ENCODE measurements at places on chromosomes 5 and 9.

DNA sequence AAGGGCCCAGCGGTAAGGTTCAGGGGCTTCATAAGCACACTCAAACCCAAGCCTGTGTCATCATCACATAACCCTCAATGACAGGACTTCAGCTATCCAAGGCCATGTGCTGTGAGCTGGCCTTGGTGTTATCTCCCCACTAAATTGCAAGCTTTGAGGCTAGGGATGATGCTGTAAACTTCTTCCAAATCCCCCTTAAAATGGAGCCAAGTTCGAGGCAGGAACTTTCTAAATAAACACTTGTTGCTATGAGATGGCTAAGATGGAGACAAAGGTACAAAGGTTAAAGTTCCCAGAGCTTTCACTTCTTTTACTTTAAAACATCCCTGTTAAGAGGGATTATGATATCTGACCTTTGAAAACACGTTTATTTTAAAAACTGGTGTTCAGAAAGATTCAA lies 123.6 kb downstream of the MYO10 start:
- DNase-seq, result no peak

DNA sequence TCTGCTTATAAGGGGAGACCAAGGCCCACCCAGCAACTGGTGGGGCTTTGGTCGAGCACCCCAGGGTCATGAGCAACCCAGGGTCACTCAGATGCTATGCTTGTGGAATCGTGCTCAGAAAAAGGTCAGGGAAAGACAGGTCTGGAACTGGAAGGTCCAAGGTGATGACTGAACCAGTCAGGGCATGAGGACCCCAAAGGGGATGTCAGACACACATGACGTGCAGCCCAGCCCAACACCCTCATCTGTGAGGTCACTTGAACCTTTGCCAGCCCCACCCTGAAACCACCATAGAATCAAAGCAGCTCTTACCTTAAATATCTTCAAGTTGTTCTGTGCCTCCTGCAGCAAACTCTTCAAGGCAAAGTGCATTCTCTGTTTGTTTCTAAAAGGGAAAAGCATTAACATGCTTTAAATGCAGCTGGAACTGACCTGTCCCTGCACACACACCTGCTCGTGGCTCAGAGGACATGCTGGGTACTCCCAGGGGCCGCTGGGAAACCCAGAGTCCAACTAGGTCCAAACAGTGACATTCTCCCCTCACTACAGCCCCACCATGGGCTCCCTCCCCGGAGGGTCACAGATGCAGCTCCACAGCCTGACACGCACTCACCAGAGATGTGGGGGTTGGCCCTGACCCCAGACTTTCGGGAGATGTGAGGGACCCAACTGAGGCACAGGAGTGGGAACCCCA lies 29.4 kb downstream of the IPPK start:
- DNase-seq, result no peak

DNA sequence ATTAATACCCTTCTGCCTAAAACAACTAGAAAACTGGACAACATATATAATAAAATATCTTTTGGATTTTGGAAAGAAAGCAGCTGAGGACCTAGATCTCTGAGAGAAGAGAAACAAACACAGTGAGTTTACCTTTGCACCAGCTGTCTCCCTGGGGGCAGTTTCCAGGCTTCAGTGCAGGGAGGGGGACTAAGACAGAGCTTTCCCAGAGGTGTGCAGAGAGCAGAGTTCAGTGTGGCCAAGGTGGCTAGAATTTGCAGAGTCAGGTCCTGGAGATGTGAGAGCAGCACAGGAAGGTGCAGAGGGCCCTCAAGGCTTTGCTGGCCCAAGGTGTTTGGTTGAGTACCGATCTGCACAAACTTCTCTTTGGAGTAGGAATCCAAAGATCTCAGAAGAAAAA lies 26.3 kb upstream of the PTPDC1 start:
- DNase-seq, result no peak

GRCh38 chr9:8208465-8208864 lies 408.9 kb upstream of the DMAC1 start:
- no peak for DNase-seq

DNA sequence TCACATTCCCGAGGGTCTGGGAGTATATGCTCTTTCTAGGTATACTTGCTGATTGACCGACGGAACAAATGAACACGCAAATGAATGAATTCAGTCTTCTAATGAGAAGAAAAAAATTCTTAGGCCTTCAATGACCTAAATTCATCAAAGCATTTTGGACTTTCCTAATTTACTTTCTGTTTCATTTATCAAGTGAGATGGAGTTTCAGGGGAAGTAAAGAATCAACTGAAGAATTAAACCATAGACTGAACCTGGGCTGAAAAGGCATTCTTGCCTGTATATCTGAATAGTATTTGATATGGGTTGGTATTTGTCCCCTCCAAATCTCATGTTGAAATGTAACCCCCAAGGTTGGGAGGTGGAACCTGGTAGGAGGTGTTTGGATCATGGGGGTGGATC lies 64.1 kb downstream of the ZFAND5 start:
- no peak for DNase-seq

DNA sequence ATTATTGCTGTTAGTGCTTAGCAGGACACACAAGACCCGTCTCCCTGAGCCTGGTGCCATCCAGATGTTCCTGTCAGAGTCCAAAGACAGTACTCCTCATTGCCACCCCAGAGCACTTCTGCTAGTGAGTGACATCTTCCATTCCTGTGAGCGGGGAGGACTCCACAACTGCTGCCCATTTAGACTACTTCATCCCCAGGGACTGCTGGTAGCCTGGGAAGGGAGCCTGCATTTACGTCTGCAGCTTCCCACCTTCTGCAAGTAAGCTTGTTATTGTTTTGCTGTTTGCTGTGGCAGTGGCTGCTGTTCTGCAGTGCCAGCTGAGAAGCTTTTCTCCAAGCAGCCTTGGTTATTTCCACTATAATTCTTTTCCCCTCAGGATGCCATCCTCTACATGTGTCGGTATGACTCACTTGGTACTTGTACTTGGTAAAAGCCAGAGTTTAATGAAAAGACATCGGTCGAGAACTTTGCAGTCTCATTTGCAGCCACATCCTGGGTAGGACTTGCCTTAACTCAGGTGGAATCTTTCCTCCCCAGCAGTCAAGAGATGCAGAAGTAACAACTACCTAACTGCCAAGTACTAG lies 10.6 kb upstream of the MAP1B start:
- no peak for DNase-seq

GRCh38 chr5:168291342-168291963 lies at the start of gene WWC1:
Gene WWC1, plus strand, starts transcription at chr5:168291645. Its CDS starts 508 bp downstream, at chr5:168292153.
- DNase-seq, result peak; percentile 18

- no peak for DNase-seq
Observed at GRCh38 chr9:127561491-127562278, 50.4 kb upstream of the STXBP1 start.

DNA sequence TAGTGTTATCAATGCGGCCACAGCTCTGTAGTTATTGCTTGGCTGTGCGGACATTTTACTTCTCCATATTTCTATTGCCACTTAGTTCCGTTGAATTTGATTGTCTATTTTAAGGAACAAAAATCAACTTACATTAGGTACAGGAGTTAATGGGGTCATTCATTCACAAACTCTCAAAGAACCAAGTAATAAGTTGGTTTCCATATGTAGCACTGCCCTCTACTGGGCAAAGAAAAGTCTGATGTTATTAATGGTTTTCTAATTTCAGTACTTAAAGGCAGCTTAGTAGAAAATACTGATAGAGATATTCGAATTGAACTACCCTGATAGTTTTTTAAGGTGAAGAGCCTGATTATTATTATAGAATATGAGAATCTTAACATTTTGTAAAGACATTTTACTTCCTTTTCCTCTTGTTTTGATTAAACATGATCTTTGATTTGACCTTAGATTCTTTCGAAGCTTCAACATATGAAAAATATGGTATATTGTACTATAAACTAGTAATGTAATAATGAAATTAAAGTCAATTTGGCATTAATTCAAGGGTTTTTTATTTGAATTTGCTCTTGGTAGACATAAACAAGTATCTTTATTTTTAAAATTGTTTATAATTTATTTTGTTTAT lies 119.5 kb upstream of the CTNND2 start:
- DNase-seq, result no peak

DNA sequence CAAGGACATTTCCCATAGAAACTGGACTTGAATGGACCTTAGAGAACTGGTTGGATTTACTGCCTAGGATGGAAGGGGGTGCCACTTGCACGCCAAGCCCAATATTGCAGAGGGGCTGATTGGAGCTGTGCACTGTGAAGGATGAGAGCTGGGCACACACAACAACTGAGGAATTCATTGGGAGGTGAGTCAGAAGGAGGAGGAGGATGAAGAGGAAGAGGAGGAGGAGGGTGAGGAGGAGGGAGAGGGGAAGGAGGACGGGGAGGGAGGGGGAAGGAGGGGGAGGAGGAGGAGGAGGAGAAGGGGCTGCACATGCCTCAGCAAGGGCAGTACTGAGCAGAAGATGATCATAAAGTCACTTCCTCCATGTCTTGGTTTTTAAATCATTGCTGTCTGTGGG lies 5.7 kb upstream of the ICE1 start:
- DNase-seq, result no peak

GRCh38 chr9:88997646-88998045 lies 6.4 kb downstream of the S1PR3 start:
- DNase-seq, result no peak

DNA sequence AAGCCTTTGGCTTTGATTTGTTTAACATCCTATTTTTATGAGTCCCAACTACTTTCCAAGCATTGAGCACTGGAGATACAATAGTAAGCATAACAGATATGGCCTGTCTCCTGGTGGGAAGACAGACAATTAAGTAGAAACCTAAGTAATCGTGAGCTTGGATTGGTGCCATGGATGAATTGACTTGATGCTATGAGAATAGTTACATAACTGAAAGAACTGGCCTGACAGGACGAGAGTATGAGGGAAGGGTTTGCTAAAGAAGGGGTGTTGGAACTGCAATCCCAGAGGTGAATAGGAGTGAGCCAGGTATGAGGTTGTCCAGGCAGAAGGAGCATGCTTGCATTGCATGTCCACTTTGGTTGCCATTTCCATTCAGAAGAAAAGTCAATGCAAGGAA lies 52.4 kb downstream of the GPR21 start:
- no peak for DNase-seq

DNA sequence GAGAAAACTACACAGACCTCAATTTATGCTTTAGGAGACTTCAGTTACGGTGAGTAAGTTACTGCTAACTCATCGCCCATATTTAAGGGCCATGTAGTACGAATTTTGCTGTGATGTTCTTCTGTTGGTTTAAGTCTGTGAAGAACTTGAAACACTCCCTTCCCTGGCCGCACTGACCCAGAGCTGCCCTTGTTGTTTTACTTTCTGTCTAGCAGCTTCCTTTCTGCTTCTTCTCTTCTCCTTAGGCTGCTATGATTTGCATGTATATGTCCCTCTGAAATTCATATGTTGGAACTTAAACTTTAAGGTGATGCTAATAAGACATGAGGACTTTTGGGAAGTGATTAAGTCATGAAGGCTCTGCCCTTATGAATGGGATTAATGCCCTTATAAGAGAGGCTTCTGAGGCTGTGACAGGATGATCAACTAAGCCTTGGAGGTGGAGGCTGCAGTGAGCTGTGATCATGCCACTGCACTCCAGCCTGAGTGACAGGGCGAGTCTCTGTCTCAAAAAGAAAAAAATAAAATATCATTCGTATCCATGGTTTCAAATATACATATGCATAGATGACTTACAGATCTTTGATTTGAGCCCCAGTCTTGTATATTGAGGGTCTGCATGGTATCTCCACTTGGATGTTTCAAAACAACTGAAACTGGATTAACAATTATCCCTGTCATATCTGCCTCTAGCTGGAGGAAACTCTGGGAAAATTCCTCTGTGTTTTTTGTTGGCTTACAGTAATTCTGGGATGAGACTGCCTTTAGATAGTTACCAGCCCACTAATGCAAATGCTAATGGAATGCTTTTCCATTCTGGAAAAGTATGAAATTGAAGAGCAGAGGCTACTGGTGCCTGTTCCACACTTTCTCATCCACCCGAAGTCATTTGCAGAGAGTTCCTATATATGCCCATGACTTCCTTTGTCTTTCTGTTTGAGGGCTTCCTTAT lies 263.4 kb upstream of the ACTBL2 start:
- no peak for DNase-seq

- no peak for DNase-seq
Observed at GRCh38 chr5:157568720-157569119, 6.9 kb downstream of the ADAM19 start.

DNA sequence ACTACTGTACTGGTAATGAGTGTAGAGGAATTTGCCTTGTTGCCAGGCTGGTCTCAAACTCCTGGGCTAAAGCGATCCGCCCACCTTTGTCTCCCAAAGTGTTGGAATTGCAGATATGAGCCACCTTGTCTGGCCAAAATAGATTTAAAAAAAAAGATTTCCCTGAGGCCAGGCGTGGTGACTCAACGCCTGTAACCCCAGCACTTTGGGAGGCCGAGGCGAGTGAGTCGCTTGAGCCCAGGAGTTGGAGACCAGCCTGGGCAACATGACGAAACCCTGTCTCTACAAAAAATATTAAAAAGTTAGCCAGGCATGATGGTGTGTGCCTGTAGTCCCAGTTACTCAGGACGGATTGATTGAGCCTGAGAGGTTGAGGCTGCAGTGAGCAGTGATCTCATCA lies 62.5 kb downstream of the IPO11 start:
- no peak for DNase-seq

GRCh38 chr5:40599676-40600075 lies 80.0 kb upstream of the PTGER4 start:
- DNase-seq, result no peak

DNA sequence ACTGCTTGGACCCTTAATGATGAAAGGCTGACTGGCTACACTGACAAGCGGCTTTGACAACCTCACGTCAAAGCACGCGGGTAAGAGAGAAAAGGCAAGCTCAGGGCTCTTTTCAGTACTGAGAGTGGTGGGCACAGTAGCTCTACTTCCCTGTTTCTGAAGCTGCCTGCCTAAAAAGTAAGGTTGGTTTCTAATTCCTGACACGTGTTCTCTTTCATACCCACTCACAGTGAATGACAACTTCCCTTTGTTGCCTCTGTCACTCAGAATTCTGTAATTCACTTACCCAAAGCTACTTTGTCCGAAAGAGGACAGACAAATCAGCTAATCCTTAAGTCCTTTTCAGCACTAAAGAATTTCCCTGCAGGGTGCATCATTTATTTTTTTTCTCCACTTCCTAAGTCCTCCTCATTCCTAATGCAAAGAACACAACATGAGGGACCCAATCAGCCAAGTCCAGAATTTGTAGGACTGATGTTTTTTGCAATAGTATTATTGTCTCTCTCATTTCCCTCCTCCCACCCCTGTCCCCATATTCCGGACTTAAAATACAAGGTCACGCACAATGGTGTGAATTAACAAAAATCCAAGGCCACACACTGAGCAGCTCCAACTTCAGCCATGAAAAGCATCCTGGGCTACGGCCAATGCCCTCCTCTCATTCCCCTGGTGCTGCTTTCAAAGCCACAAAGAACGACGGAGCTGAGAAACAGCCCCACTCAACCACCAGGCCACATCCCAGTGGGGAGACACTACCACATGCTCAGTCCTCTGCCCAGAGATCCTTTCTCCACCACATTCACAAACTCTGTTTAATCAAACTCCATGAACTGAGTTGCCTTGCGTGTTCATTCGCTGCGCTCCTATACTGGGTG lies 221.0 kb downstream of the TSSK1B start:
- DNase-seq, result no peak
